ENCODE measurements at places on chromosomes 1 and 21. TPM values are rescaled to one million over a fixed set of nuclear protein-coding genes. Genes with fewer than 3 reads are reported as not detected.

- no peak for DNase-seq
- H3K4me1 ChIP-seq, result peaks cover 26% of the 10 kb centered on the region
- no peaks in the 10 kb centered on the region for H3K36me3 ChIP-seq
Observed at GRCh38 chr1:234997896-234998741, 130.5 kb downstream of the TOMM20 start.

DNA sequence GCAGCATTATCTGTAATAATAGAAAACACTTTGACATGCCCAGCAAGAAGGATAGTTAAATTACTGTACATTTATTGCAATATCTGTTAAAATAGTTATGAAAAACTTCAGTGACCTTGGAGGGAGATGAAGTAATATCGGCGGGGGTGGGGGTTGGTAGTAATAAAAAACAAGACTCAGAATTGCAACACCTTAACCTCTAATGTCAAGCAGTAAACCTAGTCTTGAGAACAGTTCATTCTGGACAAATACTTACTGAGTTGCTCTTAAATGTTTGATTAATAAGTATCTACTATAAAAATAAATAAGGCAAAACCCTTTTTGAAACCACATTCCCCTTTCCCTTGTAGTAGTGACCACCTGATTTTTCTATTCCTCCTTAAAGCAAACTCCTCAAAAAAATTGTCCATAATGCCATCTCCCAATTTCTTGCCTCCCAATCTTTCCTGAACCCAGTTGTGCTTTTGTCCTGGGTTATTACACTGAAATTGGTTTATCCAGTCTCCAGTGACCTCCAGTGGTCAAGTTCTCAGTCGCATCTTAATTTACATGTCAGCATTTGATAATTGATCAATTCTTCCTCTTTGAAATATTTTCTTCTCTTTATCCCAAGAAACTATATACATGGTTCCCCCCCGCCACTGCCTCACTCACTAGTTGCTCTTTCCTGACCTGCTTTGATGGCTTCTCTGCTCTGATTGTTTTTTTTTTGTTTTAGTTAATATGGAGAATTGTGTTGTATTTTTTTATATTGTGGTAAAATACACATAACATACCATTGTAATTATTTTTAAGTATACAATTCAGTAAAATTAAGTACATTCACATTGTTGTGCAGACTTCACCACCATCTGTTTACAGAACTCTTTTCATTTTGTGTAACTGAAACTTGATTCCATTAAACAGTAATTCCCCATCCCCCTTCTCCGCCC lies 36.8 kb downstream of the RAP1A start:
- H3K4me1 ChIP-seq, result peaks cover 5% of the 10 kb centered on the region
- no peak overlapping the region for H3K4me3 ChIP-seq
- no peak overlapping the region for H3K27ac ChIP-seq
- H3K36me3 ChIP-seq, result no peaks in the 10 kb centered on the region
- no peaks in the 10 kb centered on the region for H3K27me3 ChIP-seq

DNA sequence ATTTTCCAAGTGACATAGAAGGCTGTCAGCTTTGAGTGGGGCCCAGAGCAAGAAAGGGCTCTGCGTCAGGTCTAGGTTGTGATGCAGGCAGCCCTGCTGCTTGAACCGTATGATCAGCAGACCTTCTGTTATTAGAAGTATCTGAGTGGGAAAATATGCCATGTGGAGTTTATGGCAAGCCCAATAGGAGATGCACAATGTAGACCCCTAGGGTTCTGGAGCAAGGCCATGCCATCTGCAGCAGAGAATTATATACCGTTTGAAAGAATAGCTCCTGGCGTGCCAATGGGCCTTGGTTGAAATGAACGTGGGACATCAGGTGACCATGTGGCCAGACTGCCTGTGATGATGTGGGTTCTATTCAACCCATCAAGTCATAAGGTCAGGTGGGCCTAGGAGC lies 44.1 kb upstream of the ZBTB18 start:
- H3K27me3 ChIP-seq, result peaks cover 5% of the 10 kb centered on the region
- no peak overlapping the region for H3K27ac ChIP-seq
- H3K4me3 ChIP-seq, result no peak overlapping the region
- H3K36me3 ChIP-seq, result no peaks in the 10 kb centered on the region

DNA sequence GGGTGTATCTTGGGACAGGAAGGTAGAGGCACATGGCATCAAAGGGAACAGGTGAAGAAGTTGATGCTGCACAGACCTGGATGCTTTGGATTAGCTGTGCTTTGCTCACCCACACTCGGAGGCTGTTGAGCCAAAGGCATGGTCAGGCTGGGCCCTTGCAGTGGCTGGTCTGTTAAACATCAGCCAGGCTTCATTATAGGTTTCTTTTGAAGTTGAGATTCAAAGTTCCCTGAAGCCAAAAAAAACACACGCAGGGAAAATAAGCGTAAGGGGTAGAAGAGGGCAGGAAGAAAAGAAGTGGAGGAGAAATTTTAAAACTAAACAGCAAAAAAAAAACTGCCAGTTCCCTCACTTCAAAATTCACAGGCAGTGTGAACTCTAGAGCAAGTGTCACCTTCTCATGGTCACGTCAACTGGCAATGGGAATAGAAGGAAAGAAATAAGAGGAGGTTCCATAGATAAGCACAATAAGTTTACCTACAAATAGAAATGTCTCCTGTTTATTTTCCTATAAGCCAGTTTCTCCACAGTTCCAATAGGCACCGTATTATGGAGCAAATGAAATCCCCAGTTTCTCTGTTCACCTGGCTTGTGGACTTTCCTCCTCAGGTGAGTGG lies 139.5 kb downstream of the PAPPA2 start:
- no peaks in the 10 kb centered on the region for H3K36me3 ChIP-seq
- H3K4me3 ChIP-seq, result no peak overlapping the region
- DNase-seq, result no peak
- H3K27ac ChIP-seq, result no peak overlapping the region
- no peaks in the 10 kb centered on the region for H3K27me3 ChIP-seq

DNA sequence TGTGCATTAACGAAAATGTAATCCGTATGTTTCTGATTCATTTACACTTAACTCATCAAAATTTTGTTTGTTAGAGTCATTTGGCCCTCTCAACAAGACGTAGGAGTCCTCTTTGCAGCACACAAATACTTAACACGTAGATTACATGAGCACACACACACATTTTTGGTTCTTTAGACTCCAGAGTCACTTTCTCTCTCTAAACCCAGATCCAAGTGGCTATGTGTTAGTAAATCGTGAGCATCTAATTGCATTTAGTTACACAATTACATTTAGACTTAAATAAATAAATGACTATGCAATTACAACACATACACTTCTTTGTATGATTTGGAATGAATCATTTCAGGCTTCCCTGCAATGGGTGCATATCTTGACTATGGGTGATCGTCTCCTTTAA lies 109.0 kb upstream of the GREM2 start:
- no peak overlapping the region for H3K27ac ChIP-seq
- no peaks in the 10 kb centered on the region for H3K36me3 ChIP-seq
- H3K4me1 ChIP-seq, result peaks cover 6% of the 10 kb centered on the region
- peaks cover 12% of the 10 kb centered on the region for H3K27me3 ChIP-seq
- DNase-seq, result no peak

The CAPN9 gene
- 0.77 TPM for total RNA-seq

- DNase-seq, result no peak
- H3K27me3 ChIP-seq, result peaks cover 5% of the 10 kb centered on the region
- H3K27ac ChIP-seq, result no peak overlapping the region
Observed at GRCh38 chr1:224780736-224781135, 148.7 kb upstream of the DNAH14 start.

DNA sequence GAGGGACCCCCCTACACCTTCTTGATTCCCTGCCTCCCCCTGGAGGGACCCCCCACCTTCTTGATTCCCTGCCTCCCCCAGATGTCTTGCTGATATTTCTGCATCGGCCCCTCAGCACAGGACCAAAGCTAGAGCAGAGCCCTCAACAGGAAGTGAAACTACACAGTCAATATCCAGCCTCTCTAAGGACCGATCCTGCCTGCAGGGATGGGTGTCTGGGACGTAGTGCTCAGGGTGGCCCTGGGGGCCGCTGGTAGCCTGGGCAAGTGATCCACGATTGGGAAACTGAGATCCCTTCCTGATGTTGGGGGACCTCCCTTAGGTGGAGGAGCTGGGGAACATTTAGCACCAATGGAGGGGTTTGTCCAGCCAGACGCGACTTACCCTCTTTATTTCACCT lies 3.9 kb upstream of the LEFTY2 start:
- no peak overlapping the region for H3K27ac ChIP-seq
- DNase-seq, result no peak
- no peak overlapping the region for H3K4me3 ChIP-seq
- H3K27me3 ChIP-seq, result peaks cover 23% of the 10 kb centered on the region
- no peaks in the 10 kb centered on the region for H3K36me3 ChIP-seq

The FCRL1 gene
- total RNA-seq, result not detected

DNA sequence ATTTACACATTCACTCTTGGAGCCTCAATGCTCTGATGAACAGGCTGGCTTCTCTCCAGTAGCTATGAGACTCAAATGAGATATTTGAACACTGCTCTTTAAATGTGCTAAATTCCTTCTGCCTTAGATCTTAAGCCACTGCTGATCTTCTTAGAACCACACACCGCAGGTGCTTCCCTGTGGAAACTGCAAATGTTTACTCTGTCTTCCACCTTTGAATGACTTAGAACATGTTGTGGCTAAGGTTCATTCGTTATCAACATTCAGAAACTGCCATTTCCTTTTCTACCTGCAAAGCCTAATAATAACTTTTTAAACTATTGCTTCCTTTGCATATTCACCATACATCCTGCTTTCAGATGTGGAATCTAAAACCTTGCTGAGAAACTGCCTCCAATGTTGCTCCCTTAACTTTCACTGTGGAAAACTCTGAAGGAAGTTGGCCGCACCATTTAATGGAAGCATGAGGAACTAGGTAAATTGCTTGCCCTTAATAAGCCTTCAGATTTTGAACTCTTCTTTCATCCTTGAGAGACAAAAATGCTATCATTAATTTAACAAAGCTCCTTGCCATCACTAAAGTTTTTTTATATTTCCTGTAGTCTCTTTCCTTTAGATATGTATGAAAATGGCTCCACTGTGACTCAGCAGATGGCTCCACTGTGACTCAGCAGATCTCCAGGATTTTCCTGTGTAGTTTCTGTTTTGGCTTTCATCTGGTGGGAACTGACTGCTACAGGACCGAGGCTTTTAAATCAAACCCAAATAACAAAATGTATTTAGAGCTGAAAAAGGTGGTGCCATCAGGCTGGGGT lies 143.8 kb downstream of the TNFSF18 start:
- H3K27me3 ChIP-seq, result no peaks in the 10 kb centered on the region
- H3K4me3 ChIP-seq, result no peak overlapping the region
- no peak overlapping the region for H3K27ac ChIP-seq
- DNase-seq, result no peak
- H3K4me1 ChIP-seq, result peaks cover 10% of the 10 kb centered on the region

- no peaks in the 10 kb centered on the region for H3K4me1 ChIP-seq
- H3K36me3 ChIP-seq, result no peaks in the 10 kb centered on the region
- H3K4me3 ChIP-seq, result no peak overlapping the region
- peaks cover 4% of the 10 kb centered on the region for H3K27me3 ChIP-seq
- no peak overlapping the region for H3K27ac ChIP-seq
- DNase-seq, result no peak
Observed at GRCh38 chr1:152111515-152111968, 3.7 kb downstream of the TCHH start.

The EPHB2 gene
- total RNA-seq, result 133 TPM

DNA sequence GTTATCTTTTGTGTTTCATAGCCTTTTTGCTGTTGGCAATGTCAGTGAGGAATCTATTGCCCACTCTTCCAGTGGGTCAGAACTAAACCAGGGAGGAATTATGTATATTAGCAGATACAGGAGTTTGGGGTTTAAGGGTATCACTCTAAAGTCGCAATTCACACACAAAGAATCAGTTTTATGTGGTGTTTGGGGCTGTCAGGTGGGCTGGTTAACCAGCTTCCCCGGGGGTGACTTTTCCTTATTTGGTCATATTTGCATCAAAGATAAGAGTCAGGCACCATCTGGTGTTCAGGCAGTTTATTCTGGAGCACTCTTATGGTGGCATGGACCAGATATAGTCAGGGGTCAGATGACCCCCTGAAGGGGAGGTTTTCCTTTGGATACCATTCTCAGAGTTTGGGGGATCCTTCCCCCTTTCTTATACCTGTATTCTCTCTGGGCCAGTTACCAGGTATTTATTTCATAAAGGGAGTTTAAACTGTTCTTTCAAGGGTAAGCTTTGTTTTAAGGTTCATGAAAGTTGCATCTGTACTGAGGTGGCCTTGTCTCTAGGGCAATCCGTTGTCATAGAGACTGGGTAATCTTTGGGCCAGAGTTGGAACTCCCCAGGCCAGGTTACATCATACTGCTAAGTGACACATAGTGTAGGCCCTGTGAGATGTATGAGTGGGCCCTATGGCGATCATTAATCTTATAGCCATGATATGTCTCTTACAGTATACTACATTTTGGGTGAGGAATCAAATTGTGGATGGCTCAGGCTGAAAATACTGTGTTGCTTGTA lies 148.2 kb downstream of the RWDD3 start:
- no peak for DNase-seq
- H3K27ac ChIP-seq, result no peak overlapping the region
- H3K36me3 ChIP-seq, result no peaks in the 10 kb centered on the region
- peaks cover 28% of the 10 kb centered on the region for H3K27me3 ChIP-seq
- no peak overlapping the region for H3K4me3 ChIP-seq
- H3K4me1 ChIP-seq, result no peaks in the 10 kb centered on the region

The PKP1 gene
- 0.58 TPM for total RNA-seq

The TTLL10 gene
- total RNA-seq, result not detected

The CLCA1 gene
- not detected for total RNA-seq

- H3K27ac ChIP-seq, result no peak overlapping the region
- H3K4me1 ChIP-seq, result peaks cover 5% of the 10 kb centered on the region
- peaks cover 24% of the 10 kb centered on the region for H3K27me3 ChIP-seq
- no peaks in the 10 kb centered on the region for H3K36me3 ChIP-seq
- H3K4me3 ChIP-seq, result no peak overlapping the region
- DNase-seq, result no peak
Observed at GRCh38 chr21:42619166-42619565, 34.3 kb upstream of the PDE9A start.

GRCh38 chr1:24914226-24915069 lies 15.6 kb downstream of the RUNX3 start:
- no peaks in the 10 kb centered on the region for H3K36me3 ChIP-seq
- H3K4me1 ChIP-seq, result peaks cover 10% of the 10 kb centered on the region
- no peak overlapping the region for H3K27ac ChIP-seq

The RGL1 gene
- total RNA-seq, result 30.5 TPM

The OR2T11 gene
- not detected for total RNA-seq

DNA sequence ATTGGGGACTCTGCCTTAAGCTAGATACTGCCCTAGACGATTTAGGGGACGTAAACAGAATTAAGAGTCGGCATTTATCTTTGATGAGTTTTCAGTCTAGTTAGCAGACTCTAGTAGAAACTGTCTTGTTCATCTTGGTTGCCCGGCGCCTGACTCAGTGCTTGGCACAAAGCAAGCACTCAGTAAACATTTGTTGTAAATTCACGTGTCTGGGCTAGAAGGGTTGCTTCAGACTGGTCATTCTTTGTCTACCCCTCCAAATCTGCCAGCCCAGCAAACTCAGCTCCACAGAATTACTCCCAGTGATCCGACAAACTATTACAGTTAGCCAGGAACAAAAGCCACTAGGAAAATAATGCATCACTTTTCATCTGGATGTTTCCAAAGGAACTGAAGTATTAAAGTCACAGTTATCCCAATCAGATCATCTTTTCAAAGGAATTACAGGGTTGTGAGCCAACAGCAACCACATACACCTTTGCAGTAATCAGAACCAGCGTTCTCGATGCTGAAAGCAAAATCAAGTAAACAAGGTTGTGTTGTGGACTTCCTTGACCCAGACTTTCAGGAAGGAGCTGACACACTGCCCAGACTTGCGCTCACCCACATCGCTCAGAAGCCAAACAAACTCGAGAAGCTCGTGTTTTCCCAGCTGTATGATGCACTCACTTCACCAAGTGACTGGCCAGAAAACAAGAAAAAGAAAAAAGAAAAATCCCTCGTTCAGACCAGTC lies 66.5 kb upstream of the GADD45A start:
- peak overlapping the region; percentile 54 for H3K27ac ChIP-seq
- no peak for DNase-seq
- no peaks in the 10 kb centered on the region for H3K36me3 ChIP-seq
- no peak overlapping the region for H3K4me3 ChIP-seq
- H3K4me1 ChIP-seq, result peaks cover 3% of the 10 kb centered on the region

The DEPDC1 gene
- 9.9 TPM for total RNA-seq

The TRIM62 gene
- total RNA-seq, result 13.6 TPM

All from mesothelial cell of epicardium (in vitro differentiated cells).